ENCODE measurements at places on chromosomes 5 and 9.

- peak; percentile 83 for DNase-seq
Measured at GRCh38 chr5:154593071-154593470, 115.0 kb upstream of the HAND1 start.

DNA sequence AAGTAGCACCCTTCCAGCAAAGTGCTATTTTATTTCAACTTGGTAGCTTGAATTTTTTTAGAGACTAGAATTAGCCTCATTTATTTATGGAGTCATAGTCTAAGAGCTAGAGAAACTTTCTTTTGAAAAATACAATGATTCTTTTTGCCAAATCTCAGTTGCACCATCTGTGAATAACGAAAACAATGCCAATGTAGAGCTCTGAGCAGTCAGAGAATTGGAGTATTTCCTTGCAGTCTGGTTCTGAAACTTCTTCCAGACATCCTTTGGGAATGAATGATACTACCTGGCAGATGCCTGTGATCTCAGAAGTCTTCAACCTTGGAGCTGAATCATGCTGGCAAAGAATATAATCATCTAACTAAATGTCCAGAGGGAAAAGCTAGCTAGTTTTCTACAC lies 511.5 kb upstream of the CYLC2 start:
- DNase-seq, result no peak

DNA sequence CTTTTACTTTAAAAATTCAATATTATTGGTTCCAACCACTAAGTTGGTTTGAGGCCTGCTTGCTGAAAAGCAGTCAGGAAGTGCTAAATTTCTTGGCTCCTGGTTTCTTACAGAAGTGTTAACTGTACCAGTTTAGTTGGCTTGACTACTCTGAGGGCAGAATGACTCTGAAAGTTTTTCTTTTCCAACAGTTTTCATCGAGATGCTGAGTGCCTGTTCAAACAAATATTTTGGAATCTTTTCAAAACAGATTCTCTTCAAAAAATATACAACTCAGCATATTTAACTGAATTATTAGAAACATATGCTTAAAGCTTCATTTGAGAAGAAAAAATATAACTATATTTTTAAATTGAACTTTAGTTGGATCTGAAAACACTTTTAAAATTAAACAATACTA lies 37.0 kb downstream of the SLC38A9 start:
- peak; percentile 47 for DNase-seq

- DNase-seq, result peak; percentile 58
Measured at GRCh38 chr5:151451626-151452520, 4.5 kb downstream of the SLC36A1 start.

DNA sequence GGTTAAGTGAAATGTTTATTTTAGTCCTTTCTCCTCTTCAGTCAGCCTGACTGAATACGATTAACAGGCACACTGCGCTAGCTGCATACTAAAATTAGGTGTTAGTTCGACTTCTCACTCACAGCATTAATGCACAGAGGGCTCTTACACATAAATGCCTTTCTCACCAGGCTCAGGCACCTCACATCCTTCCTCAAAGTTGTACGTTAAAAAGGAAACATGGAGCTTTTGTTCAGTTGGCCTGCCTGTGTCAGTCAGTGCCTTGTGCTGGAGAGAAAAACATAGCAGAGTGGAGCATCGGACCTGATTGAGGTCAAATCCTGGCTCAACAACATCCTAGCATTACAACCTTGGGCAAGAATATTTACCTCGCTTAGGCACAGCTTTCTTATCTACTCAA lies 236.0 kb upstream of the ZNF462 start:
- no peak for DNase-seq

GRCh38 chr9:20623748-20624124 lies 1.4 kb upstream of the MLLT3 start:
- DNase-seq, result peak; percentile 5

DNA sequence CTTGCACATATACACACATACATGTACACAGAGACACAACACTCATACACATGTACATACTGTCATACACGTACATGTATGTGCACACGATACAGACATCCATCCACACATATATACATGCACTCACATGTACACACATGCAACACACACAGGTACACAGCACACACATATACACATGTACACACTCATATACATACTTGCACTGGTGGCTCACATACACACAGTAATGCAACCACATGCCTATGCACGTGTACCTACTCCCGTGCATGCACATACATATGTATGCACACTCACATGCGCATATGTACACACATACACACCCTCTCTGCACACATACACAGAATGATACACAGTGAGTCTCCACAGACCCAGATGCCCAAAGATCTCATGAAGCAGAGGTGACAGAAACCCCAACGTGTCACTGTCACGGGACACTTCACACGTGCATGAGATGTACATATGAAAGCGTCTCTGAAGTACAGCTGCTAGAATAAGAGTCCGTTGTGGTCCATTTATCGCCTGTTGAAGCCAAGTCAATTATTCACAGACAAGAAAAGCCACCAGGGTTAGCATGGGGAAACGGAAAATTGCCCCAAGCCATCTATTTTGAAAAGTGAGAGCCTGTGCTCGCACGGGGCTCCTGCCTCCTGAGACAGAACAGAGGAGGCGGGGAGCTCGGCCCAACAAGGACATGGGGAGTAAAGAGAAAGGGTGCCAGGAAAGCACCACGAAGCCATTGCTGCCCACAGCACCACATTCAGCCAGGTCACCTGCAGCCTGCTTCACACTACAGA lies 24.9 kb downstream of the LPCAT1 start:
- DNase-seq, result no peak

GRCh38 chr9:83234541-83234940 lies 171.6 kb upstream of the RASEF start:
- DNase-seq, result peak; percentile 14

GRCh38 chr9:134325813-134326723 lies at the start of gene RXRA:
Gene RXRA, plus strand, starts transcription at chr9:134326455. Its CDS starts 177 bp downstream, at chr9:134326632.
- DNase-seq, result peak; percentile 88

GRCh38 chr5:113489299-113489698 lies 1.0 kb upstream of the MCC start:
- peak; percentile 99 for DNase-seq

DNA sequence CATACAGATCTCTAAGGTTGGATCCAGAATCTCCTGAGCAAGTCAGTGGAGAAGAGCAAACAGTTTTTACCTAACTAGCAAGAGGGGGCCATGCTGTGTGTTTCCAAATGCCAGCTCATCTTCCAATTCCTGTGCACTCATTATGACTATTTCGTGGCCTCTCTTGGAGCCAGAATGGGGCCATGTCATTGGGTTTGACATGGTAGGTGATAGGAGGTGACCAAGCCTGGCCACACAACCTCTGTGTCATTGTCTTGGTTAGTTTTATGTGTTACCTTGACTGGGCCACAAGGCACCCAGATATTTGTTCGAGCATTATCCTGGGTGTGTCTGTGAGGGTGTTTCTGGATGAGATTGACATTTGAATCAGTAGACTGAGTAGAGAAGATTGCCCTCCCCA lies 206.2 kb downstream of the HSPA4 start:
- DNase-seq, result no peak

DNA sequence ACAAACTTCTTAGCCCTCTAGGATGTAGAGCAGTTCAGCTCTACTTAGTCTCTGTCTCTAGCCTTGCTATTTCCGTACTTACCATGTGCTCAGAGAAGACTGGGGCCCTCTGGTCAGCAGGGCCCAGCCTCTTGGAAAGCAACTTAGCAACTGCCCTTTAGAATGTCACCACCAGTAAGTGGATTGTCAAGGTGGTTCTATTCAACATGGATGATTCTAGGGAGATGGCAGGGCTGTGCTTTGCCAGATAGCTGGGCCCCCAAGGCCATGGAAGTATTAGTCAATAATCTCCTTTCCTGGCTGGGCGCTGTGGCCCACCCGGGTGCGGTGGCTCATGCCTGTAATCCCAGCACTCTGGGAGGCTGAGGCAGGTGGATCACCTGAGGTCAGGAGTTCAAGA lies 177.6 kb upstream of the MVB12B start:
- DNase-seq, result no peak

GRCh38 chr5:120037451-120037850 lies 408.1 kb downstream of the FAM170A start:
- DNase-seq, result no peak

DNA sequence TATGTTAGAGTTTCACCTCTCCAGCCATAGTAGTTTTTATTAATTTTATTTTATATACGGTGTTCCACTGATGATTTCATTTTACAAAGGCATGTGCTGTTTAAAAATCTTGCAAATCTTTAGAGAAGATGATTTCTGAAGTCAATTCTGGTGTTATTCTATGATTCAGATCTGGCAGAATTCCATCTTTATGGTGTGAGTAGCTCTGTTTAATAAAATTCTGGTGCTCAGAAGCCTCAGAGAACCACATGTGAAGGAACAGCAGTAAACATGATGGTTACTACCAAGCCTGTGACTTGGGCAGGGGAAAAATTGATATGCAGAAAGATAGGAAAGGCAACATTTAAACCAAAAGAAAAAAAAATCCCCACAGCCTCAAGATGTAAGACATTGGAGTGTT lies 299.7 kb downstream of the NPR3 start:
- peak; percentile 28 for DNase-seq

GRCh38 chr5:96014395-96014794 lies 52.7 kb upstream of the ELL2 start:
- no peak for DNase-seq

- peak; percentile 41 for DNase-seq
Measured at GRCh38 chr9:125747053-125747764, at the start of gene PBX3. Gene PBX3, plus strand, starts transcription at chr9:125747373.

DNA sequence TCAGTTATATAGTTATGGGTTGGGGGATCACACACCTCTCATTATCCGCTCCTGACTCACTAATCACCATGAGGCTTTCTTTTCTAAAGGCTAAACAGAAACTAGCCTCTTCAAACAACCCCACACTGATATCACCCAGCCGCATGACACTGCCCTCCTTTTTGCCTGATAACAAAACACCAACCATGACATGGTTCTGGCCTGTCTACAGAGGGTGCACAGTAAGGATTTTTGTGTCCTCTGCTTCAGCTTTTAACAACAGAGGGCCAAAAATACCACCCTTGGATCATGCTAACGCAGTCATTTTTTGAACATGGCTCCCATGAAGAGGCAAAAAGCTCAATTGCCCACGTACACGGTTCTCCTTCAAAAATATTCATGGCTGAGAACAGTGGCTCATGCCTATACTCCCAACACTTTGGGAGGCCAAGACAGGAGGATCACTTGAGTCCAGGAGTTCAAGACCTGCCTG lies 4.0 kb downstream of the CMBL start:
- no peak for DNase-seq

GRCh38 chr9:79403495-79403894 lies 168.3 kb upstream of the TLE4 start:
- DNase-seq, result no peak

DNA sequence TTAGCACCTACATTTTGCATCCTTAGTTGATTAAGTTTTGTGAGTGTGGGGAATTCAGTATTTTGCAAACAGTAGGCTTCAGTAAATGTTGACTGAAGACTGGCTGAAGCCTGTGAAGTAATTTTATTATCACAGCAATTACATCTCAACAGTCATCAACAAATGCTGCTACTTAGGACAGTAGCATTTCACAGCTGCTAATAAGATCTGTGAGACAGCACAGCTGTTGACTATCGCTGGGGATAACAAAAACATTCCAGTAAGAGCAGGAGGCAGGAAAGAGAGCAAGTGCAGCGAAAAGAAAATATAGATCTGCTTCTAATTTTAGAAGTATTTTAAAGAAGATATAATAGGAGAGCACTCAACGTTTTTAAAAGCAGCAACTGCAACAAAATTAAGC lies 117.3 kb upstream of the FGF10 start:
- DNase-seq, result no peak

GRCh38 chr9:137534256-137535119 lies 15.7 kb downstream of the PNPLA7 start:
- peak; percentile 69 for DNase-seq
